ENCODE measurements at places on chromosomes 13 and 19.

- DNase-seq, result no peak
Measured at GRCh38 chr19:33921165-33921564, 124.5 kb downstream of the KCTD15 start.

DNA sequence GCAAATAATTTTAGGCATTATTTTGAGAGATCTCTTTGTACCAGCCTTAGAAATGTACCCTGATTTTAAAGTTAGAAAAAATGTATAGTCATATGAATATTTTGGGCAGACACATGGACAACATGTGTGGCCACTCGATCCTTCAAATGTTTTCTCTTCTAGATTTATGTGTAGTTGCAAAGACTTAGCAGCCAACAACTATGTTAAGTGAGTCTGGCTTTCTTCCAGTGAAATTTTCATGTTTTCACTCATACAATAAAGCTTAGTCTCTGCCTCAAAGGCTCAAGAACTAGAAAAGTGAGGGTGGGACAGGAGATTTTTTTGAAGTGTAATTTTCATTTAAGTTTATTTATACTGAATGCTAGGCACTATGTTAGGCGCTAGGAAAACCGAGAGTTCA, 207.7 kb upstream of the DACH1 start:
- DNase-seq, result no peak

GRCh38 chr19:49999371-50000010, 25.7 kb downstream of the VRK3 start:
- DNase-seq, result no peak

DNA sequence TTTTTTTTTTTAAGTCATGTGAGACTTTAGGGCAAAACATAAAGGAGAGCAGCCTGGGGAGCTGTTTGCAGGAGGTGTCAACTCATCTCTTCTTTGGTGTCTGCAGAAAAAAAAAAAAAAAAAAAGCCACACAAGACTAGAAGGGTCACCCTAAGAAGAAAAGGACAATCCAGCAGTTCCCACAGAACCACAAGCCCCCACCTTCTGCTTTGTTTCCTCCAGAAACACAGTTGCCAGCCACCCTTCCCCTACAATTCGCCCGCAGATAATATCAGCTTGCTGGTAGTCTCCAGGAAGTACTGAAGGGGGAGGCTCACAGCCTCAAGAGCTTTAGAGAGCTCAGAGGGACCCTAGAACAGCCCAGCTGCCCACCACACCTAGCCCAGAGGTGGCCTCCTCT, 22.3 kb upstream of the ZBTB7A start:
- no peak for DNase-seq

- no peak for DNase-seq
Measured at GRCh38 chr19:3617463-3617862, 9.1 kb downstream of the CACTIN start.

Measured in stimulated activated CD4-positive, alpha-beta T cell treated with anti-CD3 and anti-CD28 coated beads, Interleukin-1b, Interleukin-23, amount 100 ng/mL, for 4 hours (primary cell).